ENCODE measurements at places on chromosomes 3 and 15. TPM values are rescaled to one million over a fixed set of nuclear protein-coding genes. Genes with fewer than 3 reads are reported as not detected.

The REC114 gene
- polyA plus RNA-seq, result not detected

The CPEB1 gene
- polyA plus RNA-seq, result 13.5 TPM

The SLC24A5 gene
- polyA plus RNA-seq, result not detected

The GABRB3 gene
- 61.1 TPM for polyA plus RNA-seq

The SERINC4 gene
- polyA plus RNA-seq, result 0.22 TPM

The ATP13A4 gene
- polyA plus RNA-seq, result 2.7 TPM

Measured in brain (organoid and tissue), 16 donors.